Stimulated activated CD4-positive, alpha-beta T cell treated with anti-CD3 and anti-CD28 coated beads, Interleukin-15, amount 100 ng/mL, for 1 hour (primary cell): ENCODE measurements at places on chromosomes 7 and 10.

DNA sequence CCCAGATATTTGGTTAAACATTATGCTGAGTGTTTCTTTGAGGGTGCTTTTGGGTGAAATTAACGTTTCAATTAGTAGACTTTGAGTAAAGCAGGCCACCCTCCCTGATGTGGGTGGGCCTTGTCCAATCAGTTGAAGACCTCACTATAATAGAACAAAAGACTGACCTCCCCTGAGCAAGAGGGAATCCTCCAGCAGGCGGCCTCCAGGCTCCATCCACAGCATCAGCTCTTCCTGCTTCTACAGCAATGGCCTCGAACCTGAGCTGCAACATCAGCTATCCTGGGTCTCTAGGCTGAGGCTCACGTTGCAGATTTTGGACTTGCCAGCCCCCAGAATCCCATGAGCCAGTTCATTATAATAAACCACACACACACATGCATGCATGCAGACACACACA, 104.2 kb downstream of the PFKFB3 start:
- no peak for DNase-seq

DNA sequence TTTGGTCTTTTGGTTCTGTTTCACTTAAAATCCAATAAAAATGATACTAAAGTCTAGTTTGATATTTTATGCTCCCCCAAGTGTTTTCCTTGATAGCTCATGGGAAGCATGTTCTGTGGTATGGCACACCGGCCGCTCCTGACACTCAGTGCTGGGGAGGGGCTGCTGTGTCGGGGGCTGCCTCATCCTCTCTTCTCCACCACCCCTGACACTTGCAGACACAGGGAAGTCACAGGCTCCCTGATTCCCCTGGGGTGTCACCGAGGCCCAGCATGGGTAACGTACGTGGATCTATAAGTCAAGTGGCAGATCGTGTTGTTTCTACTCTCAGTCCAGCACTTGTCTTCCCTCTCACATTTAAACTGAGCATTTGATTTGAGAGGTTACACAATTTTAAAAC, 508.6 kb downstream of the TNS3 start:
- no peak for DNase-seq

- DNase-seq = no peak
These were observed 88.1 kb downstream of the HIP1 start for GRCh38 chr7:75650681-75651080.

DNA sequence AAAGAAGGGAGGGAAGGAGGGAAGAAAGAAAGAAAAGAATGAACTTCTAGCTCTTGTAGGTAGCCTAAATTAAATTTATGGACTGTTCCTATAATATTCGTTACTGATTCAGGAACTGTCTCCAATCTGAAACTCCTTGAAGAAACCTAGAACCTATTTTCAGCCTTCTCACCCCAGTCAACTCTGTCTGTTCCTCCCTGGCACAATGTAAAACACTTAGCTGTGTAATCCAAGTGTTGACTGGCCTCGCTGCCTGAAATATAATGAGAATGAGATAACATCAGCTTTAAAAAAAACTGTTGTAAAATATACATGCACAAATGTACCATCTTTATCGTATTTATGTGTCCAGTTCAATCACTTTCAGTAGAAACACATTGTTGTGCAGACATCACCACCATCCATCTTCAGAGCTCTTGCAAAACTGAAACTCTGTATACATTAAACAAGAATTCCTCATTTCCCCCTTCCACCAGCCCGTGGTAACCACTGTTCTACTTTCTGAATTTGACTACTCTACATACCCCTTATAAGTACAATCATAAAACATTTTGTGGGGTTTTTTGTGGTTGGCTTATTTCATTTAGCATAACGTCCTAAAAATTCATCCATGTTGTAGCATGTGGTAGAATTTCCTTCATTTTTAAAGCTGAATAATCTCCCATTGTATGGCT, 6.3 kb upstream of the C7orf33 start:
- DNase-seq = no peak

DNA sequence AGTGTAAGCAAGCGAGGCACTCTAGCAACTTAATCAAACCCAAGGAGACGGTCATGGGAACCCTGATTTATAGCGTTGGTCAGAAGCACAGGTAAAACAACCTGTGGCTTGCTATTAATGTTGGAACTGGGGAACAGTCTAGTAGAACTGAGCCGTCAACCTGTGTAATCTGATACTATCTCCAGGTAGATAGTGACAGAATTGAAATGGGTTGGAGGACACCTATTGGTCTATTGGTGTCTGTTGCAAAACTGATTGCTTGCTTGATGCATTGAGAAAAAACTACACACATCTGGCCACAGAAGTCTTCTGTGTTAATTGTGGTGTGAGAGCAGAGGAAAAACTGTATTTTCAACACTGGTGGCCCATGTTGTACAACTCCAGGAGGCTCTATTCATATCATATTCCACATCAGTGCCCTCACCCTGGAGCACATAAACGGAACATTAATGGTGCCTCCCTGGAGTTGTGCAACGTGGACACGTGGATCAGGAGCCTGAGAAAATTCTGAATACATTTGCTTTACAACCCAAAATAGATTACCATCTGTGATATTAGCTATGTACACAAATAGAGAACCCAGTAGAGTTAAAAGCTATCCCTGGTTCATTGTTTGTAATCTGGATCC, 112.2 kb downstream of the MYO3A start:
- no peak for DNase-seq

DNA sequence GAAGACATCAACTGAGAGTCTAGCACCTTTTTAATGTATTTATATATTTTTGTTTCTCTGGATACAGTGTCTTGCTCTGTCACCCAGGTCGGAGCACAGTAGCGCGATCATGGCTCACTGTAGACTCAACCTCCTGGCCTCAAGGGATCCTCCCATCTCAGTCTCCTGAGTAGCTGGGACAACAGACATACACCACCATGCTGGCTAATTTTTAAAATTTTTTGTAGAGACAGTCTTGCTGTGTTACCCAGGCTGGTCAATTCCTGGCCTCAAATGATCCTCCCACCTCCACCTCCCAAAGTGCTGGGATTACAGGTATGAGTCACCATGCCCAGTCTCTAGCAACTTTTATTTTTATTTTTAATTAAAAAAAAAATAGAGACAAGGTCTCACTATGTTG, 51.4 kb upstream of the ANLN start:
- no peak for DNase-seq

- no peak for DNase-seq
These were observed 82.6 kb downstream of the PRPF18 start for GRCh38 chr10:13669182-13669855.

GRCh38 chr7:36408589-36408988, 18.9 kb downstream of the ANLN start:
- DNase-seq = no peak

DNA sequence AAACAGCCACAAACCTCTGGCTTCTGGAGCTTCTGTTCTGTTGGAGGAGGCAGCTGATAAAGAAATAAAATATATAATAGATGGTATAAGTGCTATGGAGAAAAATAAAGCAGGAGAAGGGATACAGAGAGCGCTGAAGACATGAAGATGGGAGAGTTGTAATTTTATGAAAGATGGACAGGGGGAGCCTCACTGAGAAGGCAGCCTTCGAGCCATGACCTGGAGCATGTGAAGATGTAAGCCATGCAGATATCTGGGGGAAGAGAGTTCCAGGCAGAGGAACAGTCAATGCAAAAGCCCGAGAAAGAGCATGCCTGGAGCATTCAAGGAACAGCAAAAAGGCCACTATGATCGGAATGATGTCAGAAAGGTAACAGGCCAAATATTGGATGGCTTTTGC, 187.5 kb downstream of the KIAA1217 start:
- no peak for DNase-seq

DNA sequence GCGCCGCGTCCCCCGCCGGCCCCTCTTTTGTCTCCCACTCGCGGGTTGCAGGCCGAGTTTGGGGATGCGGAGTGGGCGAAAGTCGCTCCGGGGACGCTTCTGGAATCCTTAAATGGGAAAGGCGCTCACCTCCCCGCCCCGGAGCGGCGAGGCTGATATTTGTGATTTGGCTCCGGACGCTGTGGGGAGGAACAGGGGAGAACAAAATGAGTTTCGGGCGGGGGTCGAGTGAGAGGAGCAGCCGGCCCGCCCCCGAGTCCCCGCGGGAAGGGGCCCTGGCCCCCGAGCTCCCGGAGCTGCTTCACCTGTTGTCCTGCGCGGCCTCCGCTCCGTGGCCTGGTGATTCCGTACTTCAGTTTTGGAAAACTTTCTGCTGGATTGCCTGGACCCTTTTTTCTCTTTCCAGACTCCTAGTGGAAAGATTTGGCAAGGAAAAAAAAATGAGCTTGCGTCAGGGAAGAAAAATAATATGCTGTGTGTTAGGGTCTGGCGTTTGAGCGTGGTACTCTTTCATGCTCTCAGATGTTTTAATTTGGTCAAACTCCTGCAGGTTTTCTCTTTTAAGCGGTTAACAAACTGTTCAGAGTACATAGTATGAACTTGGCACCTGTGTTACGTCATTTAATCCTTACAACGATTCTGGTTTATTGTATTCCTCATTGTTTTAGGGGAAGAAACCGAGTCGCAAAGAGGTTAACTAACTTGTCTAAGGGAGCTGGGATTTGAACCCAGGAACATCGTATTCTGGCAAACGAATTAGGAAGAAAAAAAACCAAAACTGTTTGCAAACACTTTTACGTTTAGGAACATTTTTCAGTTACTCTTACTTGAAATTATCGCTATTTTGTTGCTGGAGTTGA, 924 bp downstream of the BMPR1A start:
- no peak for DNase-seq

- no peak for DNase-seq
These were observed 54.6 kb upstream of the ABCB4 start for GRCh38 chr7:87530126-87530525.

GRCh38 chr7:26345202-26345601, 53.5 kb downstream of the SNX10 start:
- DNase-seq = no peak

DNA sequence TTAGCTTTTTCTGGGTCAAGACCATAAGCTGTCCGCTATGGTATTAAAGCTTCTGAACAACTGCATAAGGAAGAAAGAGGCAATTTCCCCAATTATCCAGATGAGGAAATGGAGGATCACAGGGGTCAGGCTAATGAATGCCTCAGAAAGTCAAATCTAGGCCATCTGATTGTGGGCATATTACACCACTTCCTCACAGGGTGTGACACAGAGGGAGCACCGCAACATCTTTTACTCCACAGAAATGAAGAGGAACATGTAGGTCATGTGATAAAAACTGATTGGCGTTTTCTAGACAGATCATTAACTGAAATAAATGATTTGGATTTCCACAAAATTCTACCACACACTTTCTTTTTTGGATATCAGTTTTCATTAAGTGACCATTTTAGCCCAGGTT, 384.4 kb downstream of the PARD3 start:
- DNase-seq = no peak

DNA sequence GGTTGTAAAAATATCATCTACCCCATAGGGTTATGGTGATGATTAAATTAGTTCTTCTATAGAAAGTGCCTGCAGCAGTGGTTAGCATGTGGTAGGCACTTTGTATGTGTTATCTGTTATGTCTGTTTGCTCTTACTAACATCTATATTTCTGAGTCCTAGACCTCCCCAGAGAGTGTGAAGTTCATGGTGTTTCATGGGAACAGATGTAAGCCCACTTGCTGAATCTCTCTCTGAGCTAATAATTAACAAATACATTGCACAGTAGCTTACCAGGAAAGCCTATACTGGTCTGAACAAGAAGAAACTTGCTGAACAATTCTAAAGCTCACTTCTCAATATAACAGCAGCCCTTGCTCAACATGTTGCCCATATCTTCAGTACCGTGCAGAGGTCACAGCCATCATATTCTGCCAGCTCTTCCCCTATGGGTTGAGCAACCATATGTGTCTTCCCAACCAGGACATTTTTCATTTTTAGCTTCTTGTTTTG, 100.1 kb downstream of the NPSR1 start:
- DNase-seq = no peak

GRCh38 chr10:27997865-27998177, 1.1 kb downstream of the ODAD2 start:
- no peak for DNase-seq

- DNase-seq = no peak
These were observed 184.3 kb upstream of the CTBP2 start for GRCh38 chr10:125344573-125345171.

DNA sequence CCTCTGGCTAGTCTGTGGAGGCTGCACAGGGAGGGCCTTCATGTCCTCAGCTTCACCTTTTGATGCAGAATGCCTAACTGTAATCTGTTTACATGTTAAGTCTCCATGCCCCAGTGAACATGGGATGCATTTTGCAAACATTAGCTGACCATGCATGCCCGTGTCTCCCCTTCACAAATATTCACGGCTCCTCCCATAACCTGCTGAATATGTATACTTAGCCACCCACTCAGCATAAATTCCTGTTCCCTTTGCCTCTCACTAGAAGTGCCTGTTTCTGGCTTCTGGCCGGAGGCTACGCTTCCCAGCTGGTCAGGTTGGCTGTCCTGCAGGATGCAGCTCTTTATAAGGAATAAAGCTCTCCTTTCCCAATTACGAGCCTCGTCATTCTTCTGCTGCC, 552.7 kb downstream of the DNAJB6 start:
- no peak for DNase-seq

- no peak for DNase-seq
These were observed 36.2 kb upstream of the HECW1 start for GRCh38 chr7:43076189-43076605.

DNA sequence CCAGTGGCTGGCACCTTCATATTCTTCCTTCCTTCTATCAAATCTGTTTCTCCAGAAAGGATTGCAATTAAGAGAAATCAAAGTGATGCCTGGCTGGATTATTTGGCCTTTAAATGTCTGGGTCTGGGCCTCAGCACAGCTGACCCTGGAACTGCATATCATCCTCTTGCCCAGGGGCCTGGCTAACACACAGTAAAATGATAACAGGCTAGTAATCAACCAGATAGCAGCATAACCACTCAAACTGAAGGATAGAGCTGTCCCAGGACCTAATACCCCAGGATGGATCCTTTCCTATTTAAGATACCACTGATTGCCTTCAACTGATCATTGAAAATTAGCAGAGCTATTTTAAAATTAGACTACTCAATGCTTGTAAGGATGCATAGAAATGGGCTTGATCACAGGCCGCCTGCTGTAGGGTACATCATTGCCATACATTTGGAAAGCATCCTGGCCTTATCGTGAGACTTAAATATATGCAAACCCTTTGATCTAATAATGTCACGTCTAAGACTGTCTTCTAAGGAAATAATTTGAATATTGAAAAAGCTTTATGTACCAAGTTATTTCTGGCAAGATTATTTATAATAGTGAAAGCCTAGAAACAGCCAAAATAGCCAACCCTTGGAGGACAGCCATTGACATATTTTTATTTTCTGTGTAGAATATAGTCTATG, 144.0 kb upstream of the CHST15 start:
- DNase-seq = no peak

DNA sequence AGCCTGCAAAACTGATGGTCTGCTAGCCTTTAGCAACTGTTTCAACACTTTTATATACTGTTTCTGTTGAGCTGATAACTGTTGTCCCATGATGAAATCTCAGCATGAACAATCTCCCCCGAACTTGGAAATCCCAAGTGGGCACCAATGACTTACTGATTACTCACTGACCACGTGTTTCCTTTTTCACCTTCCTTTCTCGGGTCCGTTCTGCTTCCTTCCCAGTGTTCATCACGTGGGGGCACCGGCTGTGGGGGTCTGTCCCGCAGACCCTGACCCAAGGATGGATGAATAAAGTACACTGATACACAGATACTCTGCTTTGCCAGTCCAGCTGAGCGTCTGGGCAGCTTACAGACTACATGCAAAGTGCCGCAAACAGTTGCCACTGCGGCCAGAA, 39.0 kb upstream of the RASGEF1A start:
- DNase-seq = no peak
